ENCODE measurements at places on chromosomes 16 and 17. TPM values are rescaled to one million over a fixed set of nuclear protein-coding genes. Genes with fewer than 3 reads are reported as not detected.

GRCh38 chr17:44589316-44590071 is 32.2 kb downstream of the FZD2 start:
- no peak for DNase-seq

GRCh38 chr16:65339062-65339461 is 217.2 kb upstream of the CDH11 start:
- no peak for DNase-seq

- DNase-seq, result peak; percentile 81
Observed at GRCh38 chr17:42067371-42068091, 17.1 kb upstream of the C17orf113 start.

DNA sequence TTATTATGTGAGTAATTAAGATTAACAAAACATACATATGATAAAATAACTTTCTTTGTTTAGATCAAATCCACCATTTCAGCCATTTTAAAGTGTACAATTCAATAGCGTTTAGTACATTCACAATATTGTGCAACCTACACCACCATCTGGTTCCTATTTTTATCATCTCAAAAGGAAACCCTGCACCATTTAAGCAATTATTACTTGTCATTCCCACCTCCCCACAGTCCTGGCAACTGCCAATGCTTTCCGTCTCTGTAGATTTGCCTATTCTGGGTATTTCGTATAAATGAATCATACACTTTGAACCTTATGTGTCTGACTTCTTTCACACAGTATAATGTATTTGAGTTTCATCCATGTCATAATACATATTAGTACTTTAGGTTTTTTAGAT is 162.5 kb upstream of the CNTNAP4 start:
- DNase-seq, result no peak

DNA sequence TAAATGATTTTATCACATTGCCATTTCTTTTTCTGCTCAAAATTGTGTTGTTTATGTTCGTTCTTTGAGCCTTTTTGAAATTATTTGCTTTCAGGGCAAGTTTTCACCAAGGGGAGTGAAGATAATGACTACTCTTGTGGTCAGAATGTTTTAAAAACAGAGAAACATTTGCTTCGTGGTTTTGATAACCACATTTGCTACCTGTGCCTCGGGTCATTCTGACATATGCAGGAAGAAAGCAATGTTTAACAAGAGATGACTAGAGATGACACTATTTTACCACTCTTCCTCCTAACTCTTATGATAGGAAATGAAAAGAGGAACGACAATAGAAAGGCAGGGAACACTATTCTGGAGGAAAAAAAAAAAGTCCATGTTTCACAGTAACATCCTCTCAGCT is 1496.5 kb upstream of the GOT2 start:
- no peak for DNase-seq

DNA sequence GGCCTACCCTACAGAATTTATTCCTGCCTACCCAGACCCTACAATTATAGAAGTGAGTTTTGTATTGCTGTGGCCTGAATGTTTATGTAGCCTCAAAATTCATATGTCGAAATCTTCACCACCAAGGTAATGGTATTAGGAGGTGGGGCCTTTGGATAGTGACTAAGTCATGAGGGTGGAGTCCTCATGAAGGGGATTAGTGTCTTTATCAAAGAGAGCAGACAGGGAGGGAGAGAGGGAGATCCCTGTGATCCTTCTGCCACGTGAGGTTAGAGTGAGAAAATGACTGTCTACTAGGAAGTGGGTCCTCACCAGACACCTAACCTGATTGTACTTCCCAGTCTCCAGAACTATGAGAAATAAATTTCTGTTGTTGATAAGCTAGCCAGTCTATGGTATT is 981 bp upstream of the DUXB start:
- DNase-seq, result no peak

GRCh38 chr17:27485716-27486495 is 29.7 kb downstream of the KSR1 start:
- DNase-seq, result no peak

- DNase-seq, result no peak
Observed at GRCh38 chr17:41442739-41443138, 2.0 kb upstream of the KRT38 start.

Gene ACSM5
- total RNA-seq, result 198 TPM

Gene PIGL
- 9.8 TPM for total RNA-seq

Gene HLF
- total RNA-seq, result 8.0 TPM

Gene TAC4
- not detected for total RNA-seq
